ENCODE measurements at places on chromosomes 6 and 20.

DNA sequence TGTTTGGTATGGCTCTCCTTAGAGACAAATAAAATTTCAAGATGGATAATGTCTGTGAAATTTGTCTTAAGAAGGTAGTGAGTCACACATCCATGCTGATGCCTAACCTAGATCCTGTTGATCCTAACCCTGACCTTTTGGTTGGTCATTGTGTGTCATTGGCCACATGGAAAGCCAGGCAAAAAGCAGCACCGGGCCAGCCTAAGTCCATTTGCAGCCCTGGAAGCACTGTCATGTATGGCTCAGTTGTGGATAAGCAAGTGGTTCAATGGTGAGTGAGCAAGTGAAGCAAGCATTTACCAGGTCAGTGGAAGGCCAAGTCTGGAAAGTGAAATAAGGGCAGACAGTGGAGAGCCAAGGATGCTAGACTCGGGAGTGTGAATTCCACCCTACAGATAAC is 12.1 kb upstream of the XRN2 start:
- no peak for DNase-seq

GRCh38 chr6:16336911-16337294 is 98.5 kb downstream of the GMPR start:
- no peak for DNase-seq

DNA sequence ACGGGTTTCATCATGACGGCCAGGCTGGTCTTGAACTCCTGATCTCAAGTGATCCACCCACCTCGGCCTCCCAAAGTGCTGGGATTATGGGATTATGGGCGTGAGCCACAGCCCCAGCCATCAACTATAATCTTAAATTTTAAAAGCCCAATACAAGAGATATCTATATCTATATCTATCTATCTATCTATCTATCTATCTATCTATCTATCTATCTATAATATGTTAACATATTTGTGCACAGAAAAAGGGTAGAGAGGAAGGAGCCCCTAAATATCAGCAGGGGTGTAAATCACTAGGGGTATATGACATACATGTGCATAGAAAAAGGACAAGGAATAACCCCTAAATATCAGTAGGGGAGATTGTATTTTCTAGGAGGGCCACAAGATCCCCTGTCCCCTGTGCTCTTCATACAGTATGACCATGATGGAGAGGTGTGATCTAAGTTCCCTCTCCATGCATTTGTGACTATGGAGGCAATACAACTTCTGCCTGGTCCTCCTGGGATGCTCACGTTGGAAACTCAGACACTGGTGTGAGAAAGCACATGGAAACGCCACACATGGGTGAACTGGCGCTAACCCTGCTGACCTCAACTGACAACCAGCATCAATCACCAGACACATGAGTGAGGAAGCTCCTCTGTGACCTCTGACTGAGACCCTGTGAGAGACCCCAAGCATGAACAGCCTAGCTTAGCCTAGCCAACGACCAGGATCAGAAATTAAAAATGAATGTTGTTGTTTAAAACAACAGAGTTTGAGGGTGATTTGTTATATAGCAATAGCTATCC is 1.2 kb upstream of the SPATS1 start:
- no peak for DNase-seq

GRCh38 chr6:169726049-169726400 is 1.7 kb upstream of the PHF10 start:
- no peak for DNase-seq

DNA sequence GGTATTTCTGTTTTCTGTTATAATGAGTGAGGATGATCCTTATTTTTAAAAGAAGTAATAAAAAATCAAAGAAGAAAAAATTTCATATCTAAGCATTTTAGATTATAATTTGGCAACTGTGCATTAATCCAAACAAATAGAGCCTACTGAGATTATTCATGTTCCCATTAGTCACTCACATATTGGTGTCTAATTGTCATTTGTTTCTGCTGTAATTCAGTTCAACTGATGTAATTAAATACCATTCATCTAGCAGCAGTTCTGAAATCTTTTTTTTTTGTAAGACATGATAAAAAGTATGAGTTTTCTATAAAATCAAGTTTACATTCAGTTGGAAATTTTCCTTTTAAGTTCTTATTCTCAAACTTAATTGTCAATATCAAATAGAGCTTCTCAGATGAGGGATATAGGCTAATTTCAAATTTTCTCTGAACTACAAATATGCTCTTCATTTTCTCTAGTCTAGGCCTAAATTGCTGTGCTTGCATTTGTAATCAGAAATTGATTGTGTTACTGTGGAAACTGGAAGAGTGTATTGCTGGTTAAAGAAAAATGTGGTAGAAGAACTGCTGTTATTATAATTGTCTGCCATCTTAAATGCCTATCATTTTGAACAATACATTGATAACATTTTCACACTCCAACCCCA is 23.6 kb downstream of the PACRG start:
- no peak for DNase-seq

DNA sequence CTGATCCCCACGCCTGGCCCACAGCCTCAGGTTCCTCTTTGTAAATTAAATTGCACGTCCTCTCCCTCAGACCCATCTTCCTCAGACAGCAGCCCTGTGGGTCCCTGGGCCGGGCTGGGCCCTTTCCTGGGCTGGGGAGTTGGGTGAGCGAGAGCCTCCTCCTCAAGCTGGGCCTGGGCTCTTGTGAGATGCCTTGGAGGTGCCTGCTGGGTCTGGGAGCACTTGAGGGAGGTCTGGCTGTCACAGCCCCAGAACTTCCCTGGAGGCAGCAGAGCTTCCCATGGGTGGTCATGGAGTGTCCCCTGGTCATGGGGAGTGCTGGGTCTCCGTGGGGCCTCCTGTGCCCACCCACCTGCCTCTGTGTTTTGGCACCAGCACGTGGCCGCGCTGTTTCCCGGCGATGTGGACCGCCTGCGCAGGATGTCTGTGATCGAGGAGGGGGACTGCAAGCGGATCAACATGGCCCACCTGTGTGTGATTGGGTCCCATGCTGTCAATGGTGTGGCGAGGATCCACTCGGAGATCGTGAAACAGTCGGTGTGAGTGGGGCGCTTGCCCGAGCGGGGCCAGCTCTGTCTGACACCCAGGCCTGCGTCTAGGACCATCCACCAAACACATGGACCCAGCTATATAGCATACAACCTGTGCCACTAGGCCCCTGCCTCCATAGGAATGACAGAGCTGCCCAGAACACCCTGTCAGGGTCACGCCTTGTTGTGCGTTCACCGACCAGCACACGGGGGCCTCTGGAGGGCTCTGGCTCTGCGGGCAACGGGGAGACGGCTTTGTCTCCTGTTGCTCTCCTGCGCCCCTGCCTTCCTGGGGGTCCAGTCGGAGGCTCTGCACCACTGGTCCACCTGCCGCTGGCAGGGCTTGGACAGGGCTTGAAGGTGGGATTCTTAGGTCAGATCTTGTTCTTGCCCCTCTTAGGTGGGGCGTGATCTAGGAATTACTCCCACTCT is 33.0 kb downstream of the PYGB start:
- no peak for DNase-seq

- DNase-seq, result peak; percentile 28
Measured at GRCh38 chr6:144104898-144105487, 9.6 kb upstream of the SF3B5 start.

GRCh38 chr20:24501764-24502556 is 32.5 kb downstream of the SYNDIG1 start:
- DNase-seq, result no peak

DNA sequence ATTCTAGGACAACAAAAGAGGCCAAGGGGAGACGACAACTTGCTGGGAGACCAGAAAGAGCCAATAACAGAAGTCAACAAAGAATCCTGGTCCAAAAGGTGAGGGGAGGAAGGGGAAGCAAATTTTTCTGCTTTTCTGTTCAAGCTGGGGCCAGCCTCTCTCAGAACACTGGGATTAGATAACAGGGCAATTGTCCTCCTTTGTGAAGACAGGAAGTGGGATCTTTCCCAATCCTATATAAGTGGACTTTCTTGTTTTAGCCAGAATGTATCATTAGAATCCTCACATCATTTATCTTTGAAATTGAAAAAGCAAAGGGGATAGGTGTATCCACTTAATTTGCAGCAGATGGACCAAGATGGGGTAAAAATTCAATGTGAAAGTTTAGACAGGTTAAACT is 101.2 kb upstream of the COL21A1 start:
- DNase-seq, result no peak

- DNase-seq, result no peak
Measured at GRCh38 chr6:161644521-161644920, 370.7 kb upstream of the AGPAT4 start.

DNA sequence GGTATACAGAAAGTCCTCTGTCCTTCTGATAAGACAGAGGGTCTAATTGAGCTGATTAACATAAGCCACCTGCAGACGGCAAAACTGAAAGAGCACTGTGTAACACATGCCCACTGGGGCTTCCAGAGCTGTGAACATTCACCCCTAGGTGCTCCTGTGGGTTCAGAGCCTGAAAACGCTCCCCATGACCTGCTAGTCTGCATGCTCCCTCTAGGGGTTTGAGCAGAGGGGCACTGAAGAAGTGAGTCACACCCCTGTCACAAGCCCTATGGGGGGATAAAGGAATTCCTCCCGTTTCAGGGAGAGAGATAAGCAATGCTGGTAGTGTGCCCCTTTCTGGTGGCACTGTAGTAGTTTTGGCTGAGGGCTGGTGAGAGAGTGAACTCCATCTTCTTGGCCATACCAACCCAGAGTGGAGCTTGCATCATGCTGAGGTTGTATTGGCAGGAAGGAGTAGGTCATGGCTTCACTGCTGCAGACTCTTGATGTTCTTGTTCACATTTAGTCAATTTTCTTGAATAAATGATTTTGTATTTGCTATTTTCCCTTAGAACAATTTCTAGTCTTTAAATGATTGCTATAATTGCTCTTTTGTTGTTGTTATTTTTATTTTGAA is 637.5 kb upstream of the MAN1A1 start:
- no peak for DNase-seq

All from NCI-H1930 (cell line).